ENCODE measurements at places on chromosomes 7 and 10.

GRCh38 chr10:14312014-14312413 lies 18.7 kb downstream of the FRMD4A start:
- DNase-seq: no peak

DNA sequence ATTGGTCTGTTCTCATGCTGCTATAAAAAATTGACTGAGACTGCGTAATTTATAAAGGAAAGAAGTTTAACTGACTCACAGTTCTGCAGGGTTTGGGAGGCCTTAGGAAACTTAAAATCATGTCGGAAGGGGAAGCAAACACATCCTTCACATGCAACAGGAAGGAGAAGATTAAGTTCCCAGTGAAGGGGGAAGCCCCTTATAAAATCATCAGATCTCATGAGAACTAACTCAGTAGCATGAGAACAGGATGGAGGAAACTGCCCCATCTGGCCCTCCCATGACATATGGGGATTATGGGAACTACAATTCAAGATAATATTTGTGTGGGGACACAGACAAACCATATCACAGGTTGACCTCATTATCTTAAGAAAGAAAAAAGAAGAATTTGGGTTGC lies 134.5 kb downstream of the PPP1R3A start:
- no peak for DNase-seq

- DNase-seq: no peak
Measured at GRCh38 chr7:112806156-112806555, 16.0 kb upstream of the TMEM168 start.

- no peak for DNase-seq
Measured at GRCh38 chr10:100810091-100810834, 64.9 kb downstream of the PAX2 start.

DNA sequence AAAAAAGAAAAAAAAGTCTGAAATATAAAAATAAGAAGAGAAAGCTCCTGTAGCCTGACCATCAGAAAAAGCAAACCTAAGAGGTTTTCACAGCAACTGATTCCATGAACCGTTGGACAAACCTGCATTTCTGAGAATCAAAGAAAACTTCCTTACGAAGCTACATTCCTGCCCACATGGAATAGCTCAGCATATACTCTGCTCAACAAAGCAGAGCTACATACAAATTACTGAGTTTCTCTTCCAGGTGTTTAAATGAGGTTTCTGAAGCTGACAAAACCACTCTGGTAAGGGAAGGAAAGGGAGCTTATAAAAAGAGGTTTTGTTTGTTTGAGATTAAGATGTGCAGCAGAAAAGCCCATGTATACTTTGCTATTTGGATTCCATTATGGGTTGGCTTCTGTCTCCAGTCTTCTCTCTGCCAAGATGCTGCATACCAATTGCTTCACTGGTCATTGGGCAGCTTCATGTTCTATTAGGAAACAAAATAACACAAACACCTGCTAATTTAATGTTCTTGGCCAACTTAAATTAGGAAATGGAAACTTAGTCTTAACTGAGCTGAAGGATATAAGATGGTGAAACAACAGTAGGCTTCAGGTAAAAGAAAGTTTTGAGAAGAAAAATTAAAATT lies 314.1 kb downstream of the LRRTM3 start:
- DNase-seq: no peak

- DNase-seq: no peak
Measured at GRCh38 chr7:98073047-98073446, 33.6 kb upstream of the LMTK2 start.

GRCh38 chr10:31704195-31704594 lies 224.4 kb downstream of the ARHGAP12 start:
- no peak for DNase-seq

GRCh38 chr10:44774676-44775401 lies 136.3 kb upstream of the TMEM72 start:
- DNase-seq: no peak

- DNase-seq: no peak
Measured at GRCh38 chr7:155449008-155449868, 8.7 kb upstream of the EN2 start.

DNA sequence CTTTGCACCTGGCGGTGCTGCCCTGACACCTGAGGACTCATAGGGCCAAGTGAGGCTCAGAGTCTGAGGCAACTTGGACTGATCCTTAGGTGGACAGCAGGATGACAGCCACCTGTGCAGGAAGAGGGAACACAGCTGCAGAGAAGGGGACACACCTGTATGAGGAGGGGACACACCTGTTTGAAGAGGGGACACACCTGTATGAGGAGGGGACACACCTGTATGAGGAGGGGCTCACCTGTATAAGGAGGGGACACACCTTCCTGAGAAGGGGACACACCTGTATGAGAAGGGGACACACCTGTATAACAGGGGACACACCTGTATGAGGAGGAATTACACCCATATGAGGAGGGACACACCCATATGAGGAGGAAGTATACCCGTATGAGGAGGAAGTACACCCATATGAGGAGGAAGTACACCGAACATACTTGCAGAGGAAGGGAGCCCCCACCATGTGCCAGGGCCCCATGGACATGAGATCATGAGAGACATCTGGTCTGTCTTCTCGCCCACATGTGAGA lies 285.9 kb downstream of the ADARB2 start:
- DNase-seq: no peak

GRCh38 chr10:3046210-3046779 lies 21.1 kb upstream of the PFKP start:
- no peak for DNase-seq

DNA sequence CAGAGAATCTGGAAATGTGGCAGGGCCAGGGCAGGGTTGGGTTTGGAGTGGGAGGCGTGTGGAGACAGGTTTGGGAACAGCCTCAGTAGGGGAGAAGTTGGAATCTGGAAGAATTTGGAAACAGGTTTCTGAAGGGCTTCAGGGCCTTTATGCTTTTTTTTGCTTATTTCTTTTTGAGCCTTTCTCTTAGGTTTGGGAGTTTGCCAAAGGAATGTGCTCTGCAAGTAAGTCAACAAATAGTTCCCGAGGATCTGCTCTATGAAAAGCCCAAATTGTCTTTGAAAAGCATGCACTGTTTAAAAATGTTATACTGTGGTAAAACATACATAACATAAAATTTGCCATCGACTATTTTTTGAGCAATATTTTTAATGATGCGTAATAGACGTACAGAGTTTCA lies 86.7 kb upstream of the ADRB1 start:
- no peak for DNase-seq

- DNase-seq: no peak
Measured at GRCh38 chr10:103080891-103081581, 112.0 kb downstream of the NT5C2 start.

- DNase-seq: no peak
Measured at GRCh38 chr10:72523932-72524396, 101.9 kb downstream of the MICU1 start.

- DNase-seq: no peak
Measured at GRCh38 chr7:73890555-73891147, 29.7 kb downstream of the TMEM270 start.

- DNase-seq: no peak
Measured at GRCh38 chr10:11297136-11297535, 279.5 kb downstream of the CELF2 start.

- DNase-seq: no peak
Measured at GRCh38 chr7:142760071-142760642, 10.6 kb upstream of the PRSS2 start.

DNA sequence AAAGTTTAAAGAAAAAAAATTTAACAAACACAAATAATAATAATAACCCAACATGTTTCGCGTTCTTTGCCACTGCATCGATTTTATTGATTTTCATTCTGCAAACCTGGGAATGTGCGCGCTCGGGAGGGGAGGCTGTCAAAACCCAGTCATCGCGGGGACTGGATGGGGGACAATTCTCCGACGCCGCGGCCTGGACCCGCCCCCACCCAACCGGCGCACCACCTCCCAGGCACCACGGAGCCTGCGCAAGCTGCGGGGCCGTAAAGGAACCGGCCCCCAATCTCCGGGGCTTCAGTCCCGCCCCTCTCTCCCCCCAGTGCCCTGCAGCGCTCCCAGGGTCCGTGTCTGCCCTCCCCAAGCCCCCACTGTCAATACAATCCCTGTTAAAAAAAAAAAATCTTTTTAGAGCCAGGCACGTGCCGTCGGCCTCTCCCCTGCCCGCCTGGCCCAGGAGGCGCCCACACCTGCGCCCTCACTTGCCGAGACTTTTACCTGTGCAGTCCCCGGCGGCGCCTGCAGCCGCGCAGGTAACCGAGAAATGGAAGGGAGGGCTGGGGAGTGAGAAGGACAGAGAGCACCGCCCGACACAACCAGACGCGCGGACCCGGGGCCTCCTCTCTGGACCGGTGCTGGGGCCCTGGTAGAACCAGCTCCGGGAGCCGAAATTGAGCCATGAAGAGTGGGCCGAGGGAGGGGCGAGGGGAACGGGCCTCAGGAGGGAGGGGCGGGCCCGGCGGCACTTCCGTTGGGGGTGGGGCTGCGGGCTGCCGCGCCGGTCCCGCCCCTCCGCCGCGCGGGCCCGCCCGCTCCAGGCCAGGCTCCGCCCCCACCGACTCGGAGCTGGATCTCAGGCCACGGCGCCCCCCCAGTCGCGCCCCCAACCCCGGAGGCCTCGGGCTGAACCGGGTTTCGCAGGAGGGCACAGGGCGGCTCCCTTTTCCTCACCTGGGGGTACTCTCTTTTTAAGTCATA lies 7.6 kb upstream of the ZNF503 start:
- no peak for DNase-seq

DNA sequence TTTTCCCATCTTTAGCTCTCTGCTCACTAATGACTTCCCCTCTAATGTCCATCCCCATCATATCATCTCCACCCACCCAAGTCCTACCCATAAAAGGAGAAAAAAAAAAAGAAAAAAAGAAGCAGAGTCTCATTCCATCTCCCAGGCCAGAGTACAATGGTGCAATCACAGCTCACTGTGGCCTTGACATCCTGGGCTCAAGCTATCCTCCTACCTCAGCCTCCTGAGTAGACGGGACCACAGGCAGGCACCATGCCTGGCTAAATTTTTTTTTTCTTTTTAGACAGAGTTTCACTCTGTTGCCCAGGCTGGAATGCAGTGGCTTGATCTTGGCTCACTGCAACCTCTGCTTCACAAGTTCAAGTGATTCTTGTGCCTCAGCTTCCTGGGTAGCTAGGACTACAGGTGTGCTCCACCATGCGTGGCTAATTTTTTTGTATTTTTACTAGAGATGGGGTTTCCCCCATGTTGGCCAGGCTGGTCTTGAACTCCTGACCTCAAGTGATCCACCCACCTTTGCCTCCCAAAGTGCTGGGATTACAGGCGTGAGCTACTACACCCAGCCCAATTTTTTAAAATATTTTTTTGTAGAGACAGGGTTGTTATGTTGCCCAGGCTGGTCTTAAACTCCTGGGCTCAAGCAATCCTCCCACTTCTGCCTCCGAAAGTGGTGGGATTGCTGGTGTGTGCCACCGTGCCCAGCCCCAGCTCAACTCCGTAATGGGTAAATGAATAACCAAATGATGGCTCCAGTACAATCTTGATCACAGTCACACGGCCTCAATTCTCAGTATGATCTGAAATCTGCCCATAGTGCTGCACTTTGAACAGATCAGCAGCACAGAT lies 24.6 kb upstream of the SGMS1 start:
- no peak for DNase-seq

DNA sequence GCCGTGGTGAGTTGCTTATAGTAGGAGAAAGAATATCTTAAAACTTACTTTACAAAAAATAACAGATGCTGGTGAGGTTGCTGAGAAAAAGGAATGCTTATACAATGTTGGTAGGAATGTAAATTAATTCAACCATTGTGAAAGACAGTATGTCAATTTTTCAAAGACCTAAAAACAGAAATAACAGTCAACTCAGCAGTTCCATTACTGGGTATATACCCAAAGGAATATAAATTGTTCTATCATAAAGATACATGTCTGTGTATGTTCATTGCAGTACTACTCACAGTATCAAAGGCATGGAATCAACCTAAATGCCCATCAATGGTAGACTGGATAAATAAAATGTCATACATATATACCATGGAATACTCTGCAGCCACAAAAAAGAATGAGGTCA lies 420.4 kb downstream of the AUTS2 start:
- no peak for DNase-seq

DNA sequence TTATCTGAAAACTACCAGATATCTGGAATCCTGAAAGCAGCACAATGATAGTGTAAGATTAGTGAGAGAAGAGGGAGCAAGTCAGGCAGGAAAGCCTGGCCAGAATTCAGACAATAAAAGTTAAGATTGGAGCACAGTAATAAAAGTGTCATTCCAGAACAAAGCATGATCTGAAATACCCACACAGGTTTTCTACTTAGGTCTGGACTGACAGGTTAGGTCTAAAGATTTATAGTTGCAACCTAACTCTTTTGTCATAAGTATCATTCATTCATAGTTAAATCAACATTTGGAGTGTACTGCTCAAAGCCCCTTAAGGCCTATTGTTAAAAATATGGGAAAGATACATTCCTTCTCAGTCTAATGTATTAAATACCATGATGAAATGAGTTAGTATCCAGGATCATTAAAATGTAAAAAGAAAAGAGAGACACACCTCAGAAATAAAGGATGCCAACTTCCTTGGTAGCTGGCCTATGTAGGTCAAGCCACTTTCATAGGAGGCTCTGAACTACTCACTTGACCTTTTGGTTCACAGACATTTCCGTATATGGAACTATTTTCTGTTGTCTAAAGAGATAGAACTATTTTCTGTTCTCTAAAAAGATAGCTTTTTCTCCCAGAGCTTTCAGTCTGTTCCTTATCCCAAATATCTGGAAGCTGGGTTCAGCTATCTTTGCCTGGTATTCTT lies 105.2 kb downstream of the FAS start:
- DNase-seq: no peak

GRCh38 chr10:5490032-5490431 lies 9.3 kb downstream of the CALML5 start:
- no peak for DNase-seq

GRCh38 chr10:59284118-59284975 lies 78.0 kb downstream of the FAM13C start:
- no peak for DNase-seq

GRCh38 chr10:107284187-107284586 lies 119.7 kb upstream of the SORCS1 start:
- no peak for DNase-seq

GRCh38 chr10:95245425-95246055 lies 45.3 kb downstream of the PDLIM1 start:
- DNase-seq: no peak

GRCh38 chr7:81594767-81595166 lies 175.1 kb downstream of the HGF start:
- no peak for DNase-seq

- DNase-seq: no peak
Measured at GRCh38 chr10:71079761-71080380, 132.5 kb upstream of the UNC5B start.

GRCh38 chr7:81937091-81937490 lies 167.2 kb upstream of the HGF start:
- no peak for DNase-seq

- no peak for DNase-seq
Measured at GRCh38 chr10:132100556-132101349, 35.0 kb downstream of the JAKMIP3 start.

GRCh38 chr7:108290459-108291151 lies 160.4 kb upstream of the LAMB4 start:
- DNase-seq: no peak

- no peak for DNase-seq
Measured at GRCh38 chr10:133142523-133143199, 17.4 kb upstream of the KNDC1 start.

Data from esophagus squamous epithelium (tissue), 5 donors.